ENCODE measurements at places on chromosomes 7 and 10.

- no peak for DNase-seq
These were observed 9.5 kb downstream of the CYREN start for GRCh38 chr7:135160858-135161653.

DNA sequence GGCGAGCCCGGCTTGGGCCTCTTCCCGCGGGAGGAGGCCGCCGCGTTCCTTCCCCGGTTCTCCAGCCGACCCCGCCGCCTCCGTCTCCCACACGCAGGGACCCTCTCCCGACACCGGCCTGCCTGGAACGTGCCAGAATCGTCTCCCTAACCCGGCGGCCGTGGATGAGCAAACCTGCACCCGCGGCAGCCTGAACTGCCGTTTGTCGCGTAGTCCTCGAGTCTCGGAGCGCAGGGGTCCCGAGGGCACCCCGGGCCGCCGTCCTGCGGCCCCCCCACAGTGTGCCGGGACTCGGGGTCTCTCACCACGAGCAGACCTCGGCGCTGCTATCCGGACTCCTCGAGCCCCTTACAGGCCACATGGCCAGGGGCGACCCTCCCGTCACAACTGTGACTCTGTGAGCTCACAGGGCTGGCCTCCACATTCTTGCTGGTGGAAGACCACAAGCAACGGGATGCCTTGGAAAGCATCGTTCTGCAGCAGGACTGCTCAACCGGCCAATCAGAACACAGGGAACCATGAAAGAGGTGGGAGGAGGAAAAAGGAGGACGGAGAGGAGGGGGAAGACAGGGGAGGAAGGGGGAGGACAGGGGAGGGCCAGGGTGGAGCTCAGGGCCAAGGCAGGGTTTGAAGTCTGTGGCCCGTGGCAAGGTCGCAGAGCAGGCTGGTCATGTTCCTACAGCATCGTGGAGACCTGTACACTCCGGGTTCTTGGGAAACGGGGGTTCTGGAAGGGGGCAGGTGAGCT lies 276.9 kb downstream of the DNAJB6 start:
- DNase-seq: no peak

DNA sequence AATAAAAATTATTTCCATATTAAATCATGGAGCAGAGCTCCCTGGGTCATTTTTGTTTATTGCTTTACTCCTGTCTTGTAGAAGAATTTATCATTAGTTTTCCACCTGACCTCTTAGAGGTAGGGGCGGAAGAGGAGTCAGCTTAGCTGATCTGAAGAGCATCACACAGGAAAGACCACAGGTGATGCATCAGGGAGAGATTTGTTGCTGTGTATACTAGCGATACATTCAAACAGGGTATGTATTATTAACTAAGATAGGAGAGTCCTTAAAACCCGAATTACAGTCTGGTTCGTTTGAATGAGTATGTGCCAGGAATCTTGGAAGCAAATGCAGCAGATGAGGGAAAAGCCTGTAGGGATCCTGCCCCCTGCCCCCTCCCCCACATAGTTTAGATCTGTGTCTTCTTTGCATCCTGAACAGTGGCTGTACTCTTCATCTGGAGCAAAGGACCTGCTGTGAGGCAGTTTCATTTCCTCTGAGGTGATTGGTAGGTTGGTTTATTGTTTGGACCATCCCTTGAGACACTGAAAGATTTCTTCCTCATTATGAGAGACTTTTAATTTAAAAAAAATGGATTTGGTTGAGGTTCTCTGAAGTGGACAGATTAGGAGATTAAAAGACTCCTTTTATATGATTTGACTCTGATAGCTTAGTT lies 177.0 kb downstream of the SND1 start:
- no peak for DNase-seq

DNA sequence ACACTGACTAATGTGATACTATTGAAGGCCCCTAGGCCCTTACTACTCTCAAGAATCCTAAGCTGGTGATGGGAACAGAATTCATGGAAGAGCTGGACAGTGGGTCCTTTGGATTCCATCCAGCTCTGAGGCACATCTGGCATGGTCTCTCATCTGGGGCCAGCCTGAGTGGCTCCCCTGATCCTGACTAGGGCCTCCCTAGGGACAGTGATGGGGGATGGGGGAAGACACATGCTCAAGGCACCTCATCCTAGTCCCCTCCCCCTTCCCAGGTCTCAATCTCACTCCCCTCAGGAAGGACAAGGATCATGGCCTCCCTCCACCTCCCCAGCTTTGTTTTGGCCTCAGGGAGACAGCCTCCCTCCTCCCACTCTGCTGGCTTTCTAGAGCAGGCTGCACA lies 1.8 kb downstream of the KCNIP2 start:
- DNase-seq: no peak

GRCh38 chr10:119541459-119542356 lies 811 bp downstream of the RGS10 start:
- no peak for DNase-seq

DNA sequence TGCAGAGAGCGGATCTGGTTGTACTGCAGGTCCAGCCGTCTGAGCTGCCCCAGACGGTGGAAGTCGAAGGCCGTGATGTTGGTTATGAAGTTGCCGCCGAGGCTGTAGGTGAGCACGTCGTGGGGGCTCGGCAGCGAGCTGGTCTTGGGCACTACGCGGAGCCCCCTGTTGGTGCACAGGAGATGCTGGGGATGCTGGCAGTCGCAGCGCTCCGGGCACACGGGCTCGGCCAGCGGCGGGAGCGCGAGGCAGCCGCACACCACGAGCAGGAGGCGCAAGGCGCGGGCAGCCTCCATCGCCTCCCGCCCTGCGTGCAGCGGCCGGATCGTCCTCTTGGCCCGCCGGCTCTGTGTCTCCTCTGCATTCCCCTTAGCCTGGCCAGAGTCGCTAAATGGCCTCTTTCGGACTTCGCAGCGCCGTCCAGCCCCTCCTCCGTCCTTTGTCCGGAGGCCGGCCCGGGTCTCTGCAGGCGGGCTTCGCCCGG lies 337 bp downstream of the TRIL start:
- DNase-seq: no peak

DNA sequence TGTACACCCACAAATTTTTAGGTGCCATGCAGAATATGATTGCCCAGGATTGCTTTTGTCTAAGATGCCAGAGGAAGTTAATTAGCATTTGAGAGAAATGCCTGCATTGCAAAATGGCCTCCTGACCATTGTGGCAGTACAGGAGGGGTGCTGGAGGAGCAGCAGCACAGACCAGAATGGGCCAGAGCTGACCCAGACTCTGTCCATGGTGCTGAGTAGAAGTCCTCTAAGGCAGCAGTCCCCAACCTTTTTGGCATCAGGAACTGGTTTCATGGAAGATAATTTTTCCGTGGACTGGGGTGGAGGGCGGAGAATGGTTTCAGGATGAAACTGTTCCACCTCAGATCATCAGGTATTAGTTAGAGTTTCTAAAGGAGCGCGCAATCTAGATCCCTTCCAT lies 217.8 kb upstream of the AGK start:
- DNase-seq: no peak
